ENCODE measurements at places on chromosomes 3 and 15. TPM values are rescaled to one million over a fixed set of nuclear protein-coding genes. Genes with fewer than 3 reads are reported as not detected.
A peak's percentile ranks its signal among the peaks of the same experiment; 100 is the strongest.

DNA sequence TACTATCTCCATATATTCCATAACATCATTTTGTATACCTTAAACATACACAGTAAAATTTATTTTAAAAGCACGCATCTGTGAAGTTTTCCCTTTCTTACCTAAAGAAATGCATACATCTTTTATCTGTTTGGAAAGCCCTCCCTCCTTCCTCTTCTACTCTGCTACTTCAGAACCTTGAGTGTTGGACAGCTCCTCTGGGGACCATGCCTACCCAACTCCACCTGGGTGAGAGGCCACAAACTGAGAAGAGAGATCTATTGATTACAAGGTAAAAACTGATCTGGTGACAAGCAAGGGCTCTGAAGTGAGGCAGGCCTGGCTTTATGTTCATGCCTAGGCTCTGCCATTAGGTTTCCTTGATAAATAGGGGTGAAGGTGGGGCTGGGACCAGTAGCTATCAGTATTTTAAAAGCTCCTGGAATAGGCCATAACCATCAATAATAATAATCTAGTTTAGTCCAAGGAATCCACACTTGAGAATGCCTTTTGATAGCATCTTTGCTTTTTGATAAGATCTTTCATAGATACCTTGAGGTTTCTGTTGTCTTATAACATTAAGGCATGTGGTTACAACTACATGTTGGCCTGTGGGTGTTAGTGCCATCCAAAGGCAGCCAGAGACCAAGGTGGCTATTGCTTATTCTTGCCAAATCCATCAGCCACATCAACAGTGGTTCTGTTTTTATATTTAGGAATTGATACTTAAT, 148.8 kb downstream of the KCNMB2 start:
- DNase-seq: no peak

DNA sequence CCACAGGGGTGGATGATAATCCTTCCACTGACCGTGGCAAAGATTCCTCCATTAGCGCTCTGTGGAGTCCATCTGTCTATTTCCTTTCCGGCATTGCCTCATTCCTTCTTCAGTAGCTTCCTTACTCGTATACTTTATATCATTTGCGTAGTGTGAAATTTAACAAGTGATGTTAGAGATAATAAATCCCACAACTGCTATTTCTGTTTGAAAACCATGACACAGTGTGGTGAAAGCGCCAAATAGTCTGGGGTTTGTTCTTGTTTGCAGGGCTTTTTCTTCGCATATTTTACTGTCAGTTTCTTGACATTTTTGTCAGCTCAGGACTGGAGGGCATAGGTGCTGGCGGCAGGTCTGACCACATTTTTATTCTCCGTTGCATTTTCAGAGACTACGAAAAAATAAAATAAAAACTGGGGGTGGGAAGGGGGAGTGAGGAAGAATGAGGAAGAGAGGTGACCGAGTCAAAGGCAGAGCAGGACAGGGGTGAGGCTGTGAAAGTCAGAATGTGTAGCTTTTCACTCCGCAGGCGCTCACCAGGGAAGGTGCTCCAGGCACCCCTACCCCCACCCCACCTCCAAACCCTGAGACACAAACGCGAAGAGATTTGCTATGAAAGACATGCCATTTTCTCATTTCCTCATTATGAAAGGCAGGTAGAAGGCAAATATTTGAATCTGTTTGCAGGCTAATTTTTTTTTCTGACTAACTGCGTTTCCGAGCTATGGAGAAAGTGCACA, 965.0 kb downstream of the MCTP2 start:
- peak; percentile 26 for DNase-seq

- DNase-seq: no peak
These were observed at the start of gene CAV3 for GRCh38 chr3:8733332-8734094. Gene CAV3, plus strand, starts transcription at chr3:8733802. Its CDS starts 75 bp downstream, at chr3:8733877.

- DNase-seq: no peak
These were observed 668 bp downstream of the THRB start for GRCh38 chr3:24493746-24494617.

- no peak for DNase-seq
These were observed 513.7 kb downstream of the FOXP1 start for GRCh38 chr3:71069797-71070196.

DNA sequence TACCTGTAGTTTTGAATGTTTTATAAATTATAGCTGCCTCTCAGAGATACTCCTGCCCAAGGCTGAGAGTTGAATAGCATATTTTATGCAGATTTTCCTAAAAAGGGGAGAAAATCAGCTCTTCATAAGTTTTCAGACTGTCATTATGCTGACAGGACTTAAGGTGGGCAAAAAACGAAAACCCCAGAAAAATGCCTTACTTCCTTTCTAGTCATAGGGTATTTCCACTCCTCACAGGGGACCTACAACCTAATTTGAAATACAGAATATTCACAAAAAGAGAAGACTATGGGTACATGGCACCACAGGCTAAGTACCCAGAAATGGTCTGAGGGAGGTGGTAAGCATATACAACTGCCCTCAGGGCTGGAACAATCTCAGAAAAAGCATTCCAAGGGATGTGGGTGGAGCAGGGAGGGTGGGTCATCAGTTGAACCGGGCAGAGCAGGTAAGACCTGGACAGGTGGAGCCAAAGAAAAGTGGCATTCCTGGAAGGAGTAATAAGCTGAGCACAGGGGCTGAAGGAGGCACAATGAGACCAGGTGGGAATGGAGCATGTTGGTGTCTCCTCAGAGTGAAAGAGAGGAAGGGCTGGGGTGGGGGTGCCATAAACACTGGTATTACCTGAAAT, 10.6 kb upstream of the OXSR1 start:
- no peak for DNase-seq

DNA sequence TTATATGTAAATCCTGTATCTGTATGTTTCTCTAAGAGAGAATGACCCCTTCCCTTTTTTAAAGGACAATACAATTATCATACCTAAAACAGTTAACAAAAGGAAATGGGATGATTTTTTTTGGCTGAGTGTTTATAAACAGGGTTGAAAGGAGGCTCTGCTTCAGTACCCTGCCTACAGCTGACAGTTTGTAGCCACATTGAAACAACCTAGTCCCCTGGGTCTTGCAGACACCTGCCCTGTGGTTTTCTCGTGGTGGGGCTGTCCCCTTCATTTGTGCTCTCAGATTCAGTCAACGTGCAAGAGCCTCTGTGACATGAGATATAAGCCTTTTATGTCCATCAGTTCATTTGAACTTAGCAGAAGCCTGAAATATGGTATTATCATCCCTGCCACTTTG, 2.3 kb upstream of the HMCES start:
- no peak for DNase-seq

DNA sequence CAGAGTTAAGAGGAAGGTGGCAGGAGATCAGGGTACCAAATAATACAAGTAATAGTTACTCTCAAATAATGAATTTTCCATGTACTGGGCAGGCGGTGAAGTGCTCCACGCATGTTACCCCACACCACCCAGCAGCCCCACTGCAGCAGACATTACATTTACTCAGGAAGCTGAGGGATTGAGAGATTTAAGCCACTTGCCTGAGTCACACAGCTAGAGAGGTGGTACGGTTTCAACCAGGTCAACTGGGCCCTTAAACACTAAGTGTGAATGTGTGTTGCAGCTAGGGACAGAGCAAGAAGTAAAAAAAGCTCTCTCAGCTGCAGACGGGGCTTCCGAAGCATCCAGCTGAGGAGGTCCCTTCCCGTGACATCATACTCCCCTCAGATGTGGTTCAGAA, 91.3 kb downstream of the PRICKLE2 start:
- DNase-seq: no peak

DNA sequence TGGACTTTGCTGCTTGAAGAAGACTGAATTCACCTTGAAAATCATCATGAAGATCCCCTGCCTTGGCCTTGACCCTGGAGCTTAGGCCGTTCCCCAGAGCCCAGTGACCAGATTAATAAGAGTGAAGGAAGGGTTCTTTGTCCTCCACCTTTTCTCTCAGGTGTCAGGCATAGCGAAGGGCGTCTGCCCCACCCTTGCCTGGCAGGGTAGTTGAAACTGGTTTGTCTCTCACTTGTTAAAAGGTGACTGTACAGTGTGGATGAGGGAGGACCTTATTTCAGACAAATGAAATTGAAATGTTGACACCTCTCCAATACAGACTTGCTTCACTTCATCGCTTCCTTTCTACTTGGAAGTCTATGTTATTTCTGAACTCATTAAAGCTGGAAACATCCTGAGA, 223.7 kb upstream of the BHLHE40 start:
- no peak for DNase-seq

DNA sequence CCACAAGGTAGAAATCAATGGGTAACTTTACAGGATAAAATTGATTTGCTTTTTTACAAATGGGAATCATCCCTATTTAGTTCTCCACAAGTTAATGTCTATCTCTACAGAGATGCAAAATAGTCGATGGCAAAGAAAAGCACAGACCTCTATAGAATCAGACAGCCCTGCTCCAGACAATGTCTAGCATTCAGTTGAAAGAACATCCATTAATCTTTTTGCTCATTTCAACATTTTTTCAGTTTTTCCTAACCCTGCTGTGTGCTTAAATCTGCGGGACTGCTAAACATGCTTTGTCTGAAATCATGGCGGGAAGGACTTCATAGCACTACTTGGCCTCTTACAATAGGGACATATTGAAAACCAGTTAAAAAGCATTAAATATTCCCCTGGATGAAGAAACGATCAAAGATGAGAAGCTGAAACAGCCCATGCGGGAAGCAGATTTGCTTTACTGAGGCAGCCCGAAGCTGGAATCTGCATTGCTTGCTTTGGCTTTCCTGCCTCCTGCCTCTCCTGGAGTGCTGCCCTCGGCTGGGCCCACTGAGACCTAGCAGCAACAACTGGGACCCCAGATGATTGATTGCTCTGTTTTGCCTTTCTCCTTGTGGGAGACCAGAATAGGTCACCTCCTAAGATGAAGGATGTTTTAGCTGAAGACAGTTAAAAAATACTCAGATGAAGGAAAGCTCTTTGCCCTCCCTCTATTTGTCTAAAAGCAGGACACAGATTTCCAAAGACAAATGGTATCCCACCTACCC, 38.5 kb upstream of the RASGRP1 start:
- DNase-seq: no peak

GRCh38 chr3:129266651-129267050, 12.0 kb upstream of the HMCES start:
- DNase-seq: no peak

GRCh38 chr3:46168583-46169345, 39.3 kb downstream of the CCR1 start:
- DNase-seq: peak; percentile 22

DNA sequence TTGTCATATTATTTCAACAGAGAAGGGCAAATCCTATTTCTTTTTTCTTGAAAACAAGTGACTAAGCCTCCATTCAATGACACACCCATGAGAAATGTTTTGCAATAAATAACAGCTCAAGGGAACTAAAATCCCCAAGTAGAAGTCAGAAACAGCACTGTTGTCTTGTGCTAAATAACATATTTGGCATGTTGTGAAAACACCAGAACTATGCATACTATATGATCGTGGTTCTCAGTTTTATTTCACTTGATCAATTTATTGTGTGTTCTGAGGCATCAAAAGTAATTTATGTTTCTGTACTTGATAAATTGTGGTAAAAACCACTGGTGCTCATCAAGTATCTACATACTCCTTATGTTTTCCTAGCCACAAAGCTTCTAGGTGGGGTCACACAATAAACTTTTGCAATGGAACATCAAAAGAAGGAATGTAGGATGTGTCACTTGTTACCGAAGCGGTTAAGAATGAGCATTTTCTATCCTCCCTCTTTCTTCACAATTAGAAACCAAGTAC, 691.7 kb upstream of the CBLB start:
- peak; percentile 86 for DNase-seq

Gene PROK2
- not detected for total RNA-seq

Gene ANKRD34C
- total RNA-seq: 0.05 TPM

Gene PP2D1
- total RNA-seq: not detected

Gene TMEM43
- 79.2 TPM for total RNA-seq

Gene NDN
- total RNA-seq: 59.5 TPM

Gene ATP6V1A
- total RNA-seq: 129 TPM

Gene BCHE
- 9.2 TPM for total RNA-seq
